HL-60 (cell line): ENCODE measurements at places on chromosomes 12 and 14.

GRCh38 chr12:7047306-7047705 is 13.2 kb upstream of the C1S start:
- DNase-seq, result no peak

DNA sequence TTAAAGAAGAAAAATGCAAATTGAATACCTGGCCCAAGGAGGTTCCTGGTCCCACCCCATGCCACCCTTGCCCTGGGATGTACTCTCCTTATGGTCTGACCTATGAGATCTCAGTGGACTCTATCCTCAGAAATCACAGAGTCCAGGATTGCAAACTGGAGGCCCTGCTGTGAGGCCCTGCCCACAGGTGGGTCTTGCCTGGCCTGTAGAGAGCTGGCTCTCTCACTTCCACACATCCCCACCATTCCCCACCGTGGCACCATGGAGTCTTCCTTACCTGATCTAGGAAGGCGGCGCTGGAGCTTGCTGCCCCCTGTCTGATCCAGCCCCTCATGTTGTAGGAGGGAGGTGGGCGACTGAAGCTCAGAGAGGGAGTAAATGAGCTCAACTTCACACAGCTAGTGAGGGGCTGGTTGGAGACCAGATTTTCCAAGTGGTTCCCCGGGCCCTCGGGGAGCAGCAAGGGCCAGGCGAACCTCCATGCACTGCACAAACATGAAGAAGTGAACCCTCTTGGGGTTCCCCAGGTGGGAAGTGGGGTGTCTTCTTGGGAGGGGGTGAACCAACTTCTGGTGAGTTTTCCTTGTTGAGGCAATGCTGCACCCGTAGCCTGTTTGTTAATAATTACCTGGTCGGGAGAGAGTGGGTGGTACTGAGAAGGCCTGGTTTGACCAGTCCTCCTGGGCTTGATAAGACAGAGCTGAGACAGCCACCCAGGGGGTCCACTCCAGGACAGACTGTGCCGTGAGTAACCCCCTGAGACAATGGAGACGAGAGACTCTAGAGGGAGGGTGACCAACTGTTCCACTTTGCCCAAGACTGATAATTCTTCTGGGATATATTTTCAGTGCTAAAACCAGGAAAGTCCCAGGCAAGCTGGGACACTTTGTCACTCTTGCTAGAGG is at the start of gene SERPINA4:
TSS of gene SERPINA4 (plus strand) at position 692 of the 905 bp plus-strand sequence. CDS start 2,041 bp downstream, outside the sequence.
- no peak for DNase-seq

DNA sequence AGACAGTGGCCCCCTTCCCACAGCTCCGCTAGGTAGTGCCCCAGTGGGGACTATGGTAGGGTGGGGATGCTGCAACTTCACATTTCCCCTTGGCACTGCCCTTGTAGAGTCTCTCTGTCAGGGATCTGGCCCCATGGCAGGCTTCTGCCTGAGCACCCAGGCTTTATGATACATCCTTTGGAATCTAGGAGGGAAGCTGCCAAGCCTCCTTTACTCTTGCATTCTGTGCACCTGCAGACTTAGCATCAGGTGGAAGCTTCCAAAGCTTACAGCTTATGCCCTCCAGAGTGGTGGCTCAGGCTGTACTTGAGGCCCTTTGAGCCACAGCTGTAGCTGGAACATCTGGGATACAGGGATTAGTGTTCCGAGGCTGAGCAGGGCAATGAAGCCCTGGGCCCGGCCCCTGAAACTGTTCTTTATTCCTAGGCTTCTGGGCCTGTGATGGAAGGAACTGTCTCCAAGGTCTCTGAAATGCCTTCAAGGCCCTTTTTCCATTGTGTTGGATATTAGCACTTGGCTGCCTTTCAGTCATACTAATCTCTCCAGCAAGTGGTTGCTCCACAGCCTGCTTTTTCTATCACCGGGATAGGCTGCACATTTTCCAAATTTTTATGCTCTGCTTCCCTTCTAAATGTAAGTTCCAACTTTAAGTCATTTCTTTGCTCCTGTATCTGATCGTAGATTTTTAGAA is 22.2 kb upstream of the OR6J1 start:
- DNase-seq, result no peak

GRCh38 chr12:132711080-132711843 is 620 bp downstream of the PGAM5 start:
- peak; percentile 25 for DNase-seq

- DNase-seq, result no peak
Observed at GRCh38 chr14:51093371-51094281, 1.3 kb downstream of the TRIM9 start.

DNA sequence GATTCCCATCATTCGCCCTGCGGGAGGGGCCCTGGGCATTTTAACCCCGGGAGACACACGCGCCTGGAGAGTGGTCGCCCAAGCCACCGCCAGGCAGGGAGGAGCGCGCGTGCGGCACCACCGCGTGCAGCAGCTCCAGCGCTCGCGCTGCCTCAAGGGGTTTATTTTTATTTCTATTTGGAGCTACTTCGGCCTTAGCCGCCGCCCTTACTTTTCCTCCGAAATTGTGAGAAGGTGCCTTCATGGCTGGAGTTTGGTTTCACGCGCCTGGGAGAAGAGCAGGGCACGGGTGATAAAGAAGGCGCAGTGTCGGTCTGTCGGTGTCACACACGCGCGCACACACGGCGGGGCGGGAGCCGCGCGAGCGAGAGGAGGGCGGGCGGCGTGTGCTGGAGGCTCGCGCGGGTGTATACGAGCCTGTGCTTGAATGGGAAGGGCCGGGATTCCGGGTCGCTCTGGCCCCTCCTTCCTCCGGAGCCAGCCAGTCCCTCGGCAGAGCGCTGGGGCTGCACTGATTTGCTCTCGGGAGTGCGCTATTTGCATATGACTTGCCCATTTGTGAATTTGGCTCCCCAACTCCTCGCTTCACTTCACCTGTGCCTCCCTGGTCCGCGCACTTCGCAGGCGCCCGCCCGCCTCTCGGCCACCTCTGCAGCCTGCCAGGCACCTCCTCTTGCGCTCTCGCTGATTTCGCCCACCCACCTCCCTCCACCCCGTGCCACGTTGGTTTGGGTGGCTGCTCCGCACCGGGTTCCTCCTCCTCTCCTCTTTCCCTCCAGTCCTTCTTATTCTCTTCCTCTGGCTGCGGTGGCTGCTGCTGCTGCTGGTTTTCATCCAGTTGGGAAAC is 932.3 kb downstream of the DIO2 start:
- no peak for DNase-seq

GRCh38 chr14:70916799-70917198 is 9.5 kb downstream of the PCNX1 start:
- DNase-seq, result no peak

GRCh38 chr12:114679452-114679875 is 4.5 kb downstream of the TBX3 start:
- DNase-seq, result no peak

- no peak for DNase-seq
Observed at GRCh38 chr12:103824845-103825244, 16.2 kb downstream of the NT5DC3 start.

DNA sequence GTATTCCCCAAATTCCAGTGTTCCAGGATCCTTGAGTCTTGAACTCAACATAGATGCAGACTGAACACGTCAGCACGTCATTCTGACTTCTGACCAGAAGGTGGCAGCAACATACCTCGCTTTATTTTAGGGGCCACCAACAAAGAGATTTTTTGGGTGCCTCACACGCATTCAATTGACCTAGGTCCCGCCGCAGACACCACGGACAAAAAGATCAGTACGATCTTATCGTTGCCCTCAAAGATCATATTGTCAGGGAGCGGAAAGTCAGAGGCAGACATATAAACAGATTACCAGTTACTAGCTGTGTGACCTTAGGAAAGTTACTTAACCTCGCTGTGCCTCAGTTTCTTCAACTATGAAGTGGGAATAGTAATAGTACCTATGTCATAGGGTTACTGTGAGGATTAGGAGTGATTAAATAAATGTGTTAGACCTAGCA is 6.5 kb upstream of the PRPH start:
- DNase-seq, result no peak

DNA sequence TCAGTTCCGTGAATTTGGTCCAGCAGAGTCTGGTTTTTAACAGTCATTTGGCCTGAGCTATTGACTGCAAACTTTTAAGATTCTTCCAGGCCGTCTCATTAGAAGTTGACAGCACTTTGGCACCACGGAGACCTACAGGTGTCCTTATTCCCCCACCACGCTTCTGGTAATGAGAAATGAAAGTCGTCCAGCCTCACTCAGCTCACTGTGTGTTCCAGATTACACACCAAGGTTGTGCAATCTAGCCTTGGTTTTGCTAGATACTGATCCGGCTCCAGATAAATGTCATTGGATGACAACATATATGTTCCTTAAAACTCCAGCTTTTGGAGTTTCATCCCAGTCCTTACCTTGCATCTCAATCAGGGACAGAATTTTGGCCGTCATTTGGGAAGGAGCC is 210.4 kb downstream of the CHST11 start:
- no peak for DNase-seq

GRCh38 chr12:24561411-24561871 is 387.5 kb downstream of the BCAT1 start:
- no peak for DNase-seq

DNA sequence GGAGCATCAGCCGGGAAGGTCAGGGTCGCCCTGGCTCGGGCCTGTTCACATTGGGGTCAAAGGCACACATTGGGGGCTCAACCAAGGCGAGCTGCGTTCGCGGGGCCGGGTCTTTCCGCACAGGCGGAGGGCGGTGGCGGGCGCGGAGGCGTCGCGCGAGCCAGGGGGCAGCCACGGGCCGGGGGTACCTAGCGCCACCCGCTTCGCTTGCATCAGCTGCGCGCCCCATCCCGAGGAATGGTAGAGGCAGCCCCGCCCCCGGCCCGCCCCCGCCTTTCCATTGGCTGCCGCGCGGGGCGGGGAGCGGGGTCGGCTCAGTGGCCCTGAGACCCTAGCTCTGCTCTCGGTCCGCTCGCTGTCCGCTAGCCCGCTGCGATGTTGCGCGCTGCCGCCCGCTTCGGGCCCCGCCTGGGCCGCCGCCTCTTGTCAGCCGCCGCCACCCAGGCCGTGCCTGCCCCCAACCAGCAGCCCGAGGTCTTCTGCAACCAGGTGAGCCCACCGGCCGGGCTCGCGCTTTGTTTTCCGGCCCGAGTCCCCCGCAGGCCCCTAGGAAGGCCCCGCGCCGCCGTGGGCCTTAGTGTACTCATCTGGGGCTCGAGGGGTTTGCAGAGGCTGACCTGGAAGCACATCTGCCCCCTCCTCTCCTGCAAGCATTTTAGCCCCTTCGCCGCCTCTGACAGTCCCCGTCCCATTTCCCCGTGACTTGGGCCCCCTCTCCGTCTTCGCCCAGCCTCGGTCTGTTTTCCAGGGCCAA is at the start of gene ALDH2:
TSS of gene ALDH2 (plus strand) at position 326 of the 754 bp plus-strand sequence. CDS start at position 376, 50 bp downstream.
- no peak for DNase-seq
